CD4-positive, alpha-beta T cell (primary cell): ENCODE measurements at places on chromosomes 11 and 22. TPM values are rescaled to one million over a fixed set of nuclear protein-coding genes. Genes with fewer than 3 reads are reported as not detected.

DNA sequence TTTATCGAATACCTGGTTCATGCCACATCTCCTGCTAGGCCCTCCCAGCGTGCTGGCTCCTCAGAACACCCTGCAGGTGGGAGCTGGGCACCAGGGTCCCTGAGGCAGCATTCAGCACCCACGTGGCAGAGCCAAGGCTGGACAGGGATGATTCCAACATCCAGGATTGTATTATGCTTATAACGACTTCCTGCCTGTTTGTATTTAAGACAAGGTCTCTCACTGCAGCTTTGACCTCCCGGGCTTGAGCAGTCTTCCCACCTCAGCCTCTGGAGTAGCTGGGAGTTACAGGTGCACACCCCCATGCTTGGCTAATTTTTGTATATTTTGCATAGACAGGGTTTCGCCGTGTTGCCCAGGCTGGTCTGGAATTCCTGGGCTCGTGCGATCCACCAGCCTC, 64.7 kb upstream of the WNT7B start:
- no peaks in the 10 kb centered on the region for H3K27me3 ChIP-seq
- no peak overlapping the region for H3K27ac ChIP-seq
- no peak overlapping the region for H3K4me3 ChIP-seq
- peaks cover 41% of the 10 kb centered on the region for H3K4me1 ChIP-seq
- no peaks in the 10 kb centered on the region for H3K36me3 ChIP-seq

GRCh38 chr11:10208131-10208575, 85.9 kb downstream of the SBF2 start:
- no peak overlapping the region for H3K4me3 ChIP-seq
- no peak overlapping the region for H3K27ac ChIP-seq
- no peaks in the 10 kb centered on the region for H3K36me3 ChIP-seq

GRCh38 chr11:68904248-68904847, 657 bp downstream of the IGHMBP2 start:
- H3K27ac ChIP-seq: peak overlapping the region; percentile 67
- H3K4me1 ChIP-seq: peaks cover 31% of the 10 kb centered on the region
- H3K4me3 ChIP-seq: peak overlapping the region; percentile 95

DNA sequence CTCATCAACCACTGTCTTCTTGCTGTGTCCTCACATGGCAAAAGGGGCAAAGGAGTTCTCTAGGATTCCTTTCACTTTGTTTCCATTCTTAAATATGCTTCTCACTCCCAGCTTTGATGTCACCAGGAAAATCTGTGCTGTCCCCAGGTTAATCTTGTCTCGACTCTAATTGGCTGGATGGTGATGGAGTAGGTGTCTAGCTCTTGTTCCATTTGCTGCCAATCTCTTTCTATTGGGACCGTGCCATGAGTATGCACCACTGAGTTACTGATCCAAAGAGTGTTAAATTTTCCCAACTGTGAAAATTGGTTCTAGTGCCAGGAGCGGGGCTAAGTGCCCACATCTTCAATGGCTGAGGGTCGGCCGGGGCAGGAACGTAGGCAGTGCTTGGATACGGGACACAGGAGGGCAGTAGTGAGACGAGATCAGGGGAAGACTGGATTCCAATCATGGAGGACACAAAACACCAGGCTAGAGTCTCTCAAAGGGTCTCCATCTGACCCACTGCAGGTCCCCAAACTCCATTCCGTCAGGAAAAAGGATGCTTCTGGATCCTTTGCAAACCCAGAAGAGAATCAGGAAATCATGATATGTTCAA, 47.7 kb upstream of the CSNK2A3 start:
- no peak overlapping the region for H3K27ac ChIP-seq
- H3K27me3 ChIP-seq: no peaks in the 10 kb centered on the region
- DNase-seq: no peak
- no peaks in the 10 kb centered on the region for H3K4me1 ChIP-seq
- no peak overlapping the region for H3K4me3 ChIP-seq

DNA sequence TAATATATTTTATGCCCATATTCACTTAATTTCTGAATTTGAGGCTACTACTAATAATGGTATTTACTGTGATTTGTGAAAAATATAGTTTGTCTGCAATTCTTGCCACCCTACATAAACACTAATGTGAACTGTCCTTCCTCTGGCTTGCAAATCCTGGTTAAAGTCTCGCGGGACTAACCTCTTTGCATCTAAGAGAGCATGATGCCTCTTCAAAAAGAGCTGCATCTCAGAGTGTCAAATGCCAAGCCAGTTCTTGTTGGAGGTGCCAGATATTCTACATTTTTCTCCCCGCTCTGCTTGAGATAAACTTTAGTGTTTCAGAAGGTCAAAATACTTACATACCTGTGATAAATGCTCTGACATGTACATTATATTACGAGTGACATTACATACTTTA, 2.1 kb downstream of the ARHGAP42 start:
- DNase-seq: no peak
- no peaks in the 10 kb centered on the region for H3K4me1 ChIP-seq
- H3K27me3 ChIP-seq: peaks cover 6% of the 10 kb centered on the region
- no peak overlapping the region for H3K4me3 ChIP-seq

GRCh38 chr11:110497231-110497978, 67.7 kb downstream of the FDX1 start:
- no peak overlapping the region for H3K4me3 ChIP-seq
- no peak for DNase-seq
- no peaks in the 10 kb centered on the region for H3K4me1 ChIP-seq
- no peaks in the 10 kb centered on the region for H3K27me3 ChIP-seq

GRCh38 chr11:6646576-6646917, 9.1 kb downstream of the DCHS1 start:
- no peak for DNase-seq
- H3K27ac ChIP-seq: peak overlapping the region; percentile 72
- H3K36me3 ChIP-seq: no peaks in the 10 kb centered on the region
- peak overlapping the region; percentile 22 for H3K4me3 ChIP-seq

GRCh38 chr11:124762105-124762623, at the start of gene ESAM:
ESAM (minus strand) TSS chr11:124762290; CDS start chr11:124762154, 136 bp downstream.
- peaks cover 46% of the 10 kb centered on the region for H3K27me3 ChIP-seq
- no peak within 1 kb of the TSS for H3K27ac ChIP-seq
- peaks cover 54% of the 10 kb centered on the region for H3K4me1 ChIP-seq
- H3K4me3 ChIP-seq: peak within 1 kb of the TSS; percentile 68
- peaks cover 2% of the 10 kb centered on the region for H3K36me3 ChIP-seq
- DNase-seq: peak; percentile 64

DNA sequence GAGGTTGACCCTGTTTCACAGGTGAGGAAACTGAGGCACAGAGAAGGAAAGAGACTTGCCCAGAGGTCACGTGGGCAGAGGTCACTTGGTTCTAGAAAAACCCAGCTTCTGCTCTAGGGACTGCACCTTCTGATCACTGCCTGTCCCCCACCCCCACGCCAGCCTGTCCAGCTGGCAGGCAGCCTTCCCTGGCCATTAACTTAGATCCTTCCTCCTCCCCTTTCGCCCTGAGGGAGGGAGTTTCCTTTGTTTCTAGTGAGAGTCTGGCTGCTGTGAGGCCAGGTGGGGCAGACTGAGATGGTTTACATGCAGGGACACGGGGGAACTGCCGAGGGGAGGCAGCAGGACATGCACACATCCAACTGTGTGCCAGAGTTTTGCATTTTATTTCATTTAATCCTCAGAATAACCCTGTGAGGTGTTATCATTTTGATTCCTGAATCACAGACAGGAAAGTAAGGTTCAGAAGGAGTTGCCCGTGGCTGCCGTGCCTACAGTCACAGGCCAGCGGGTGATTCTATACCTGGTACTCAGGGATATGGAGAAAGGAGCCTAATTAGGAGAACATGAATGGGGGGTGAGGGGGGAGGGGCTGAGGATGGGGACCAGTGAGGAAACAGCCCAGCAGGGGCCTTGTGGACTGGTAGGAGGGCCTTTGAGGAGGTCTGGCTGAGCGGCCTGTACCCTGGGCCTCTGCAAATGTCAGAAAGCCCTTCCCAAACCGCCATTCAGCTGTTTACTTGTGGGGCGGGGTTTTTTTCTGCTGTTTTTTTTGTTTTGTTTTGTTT, 3.4 kb downstream of the FAM83F start:
- H3K27me3 ChIP-seq: peaks cover 13% of the 10 kb centered on the region
- no peak overlapping the region for H3K27ac ChIP-seq
- no peaks in the 10 kb centered on the region for H3K36me3 ChIP-seq
- peaks cover 20% of the 10 kb centered on the region for H3K4me1 ChIP-seq
- no peak for DNase-seq

GRCh38 chr11:96254087-96254486, 88.9 kb downstream of the MAML2 start:
- peaks cover 47% of the 10 kb centered on the region for H3K4me1 ChIP-seq
- no peak for DNase-seq
- H3K4me3 ChIP-seq: peak overlapping the region; percentile 23
- no peaks in the 10 kb centered on the region for H3K36me3 ChIP-seq
- no peaks in the 10 kb centered on the region for H3K27me3 ChIP-seq

DNA sequence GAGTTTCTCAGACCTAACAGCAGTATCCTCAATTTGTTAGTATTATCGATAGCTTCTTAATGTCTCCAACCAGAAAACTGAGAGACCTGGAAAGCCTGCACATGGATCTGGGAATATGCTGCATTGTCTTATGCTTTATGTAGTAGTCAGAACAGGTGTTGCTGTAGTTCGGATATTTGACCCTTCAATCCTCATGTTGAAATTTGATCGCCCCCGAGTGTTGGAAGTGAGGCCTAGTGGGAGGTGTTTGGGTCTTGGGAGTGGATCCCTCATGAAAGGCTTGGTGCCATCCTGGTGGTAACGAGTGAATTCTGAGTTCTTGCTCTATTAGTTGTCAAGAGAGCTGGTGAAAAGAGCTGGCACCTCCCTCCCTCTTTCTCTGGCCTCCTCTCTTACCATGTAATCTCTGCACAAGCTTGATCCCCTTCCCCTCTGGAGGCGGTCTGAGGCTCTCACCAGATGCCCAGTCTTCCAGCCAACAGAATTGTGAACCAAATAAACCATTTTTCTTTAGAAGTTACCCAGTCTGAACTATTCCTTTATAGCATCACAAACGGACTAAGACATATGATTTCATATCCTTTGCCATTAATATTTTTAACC, 227.1 kb downstream of the DDX10 start:
- H3K36me3 ChIP-seq: no peaks in the 10 kb centered on the region
- H3K27ac ChIP-seq: no peak overlapping the region
- peaks cover 5% of the 10 kb centered on the region for H3K4me1 ChIP-seq
- no peak overlapping the region for H3K4me3 ChIP-seq
- no peak for DNase-seq

DNA sequence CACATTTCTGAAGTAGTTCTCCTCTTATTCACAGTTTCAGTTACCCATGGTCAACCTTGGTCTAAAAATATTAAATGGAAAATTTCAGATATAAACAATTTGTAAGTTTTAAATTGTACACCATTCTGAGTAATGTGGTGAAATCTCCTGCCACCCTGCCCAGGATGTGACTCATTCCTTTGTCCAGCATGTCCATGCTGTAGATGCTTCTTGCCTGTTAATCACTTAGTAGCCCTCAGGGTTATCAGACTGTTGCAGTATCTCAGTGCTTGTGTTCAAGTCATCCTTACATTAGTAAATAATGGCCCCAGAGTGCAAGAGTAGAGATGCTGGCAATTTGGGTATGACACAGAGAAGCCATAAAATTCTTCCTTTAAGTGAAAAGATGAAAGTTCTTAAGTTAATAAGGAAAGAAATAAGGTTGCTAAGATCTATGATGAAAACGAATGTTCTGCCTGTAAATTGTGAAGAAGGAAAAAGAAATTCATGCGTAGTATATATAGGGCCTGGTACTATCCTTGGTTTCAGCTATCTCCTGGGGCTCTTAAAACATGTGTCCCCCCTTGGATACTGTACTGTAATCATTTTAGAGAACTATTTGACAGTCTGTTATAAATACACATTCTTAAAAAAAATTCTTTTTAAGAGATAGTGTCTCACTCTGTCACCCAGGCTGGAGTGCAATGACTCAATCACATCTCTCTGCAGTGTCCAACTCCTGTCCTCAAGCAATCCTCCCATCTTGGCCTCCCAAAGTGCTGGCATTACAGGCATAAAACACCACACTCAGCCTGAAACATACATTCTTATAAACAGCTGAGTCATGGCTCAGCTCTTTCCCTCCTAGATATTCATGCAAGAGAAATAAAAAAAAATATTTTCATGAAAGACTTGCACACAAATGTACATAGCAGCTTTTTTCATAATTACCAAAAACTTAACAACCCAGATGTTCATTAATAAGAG, 31.3 kb downstream of the MTNR1B start:
- H3K36me3 ChIP-seq: no peaks in the 10 kb centered on the region
- H3K27me3 ChIP-seq: no peaks in the 10 kb centered on the region
- no peak for DNase-seq
- no peaks in the 10 kb centered on the region for H3K4me1 ChIP-seq

- no peaks in the 10 kb centered on the region for H3K27me3 ChIP-seq
- no peaks in the 10 kb centered on the region for H3K36me3 ChIP-seq
- no peak overlapping the region for H3K27ac ChIP-seq
- no peak overlapping the region for H3K4me3 ChIP-seq
Measured at GRCh38 chr11:118290923-118291322, 13.6 kb upstream of the CD3E start.

- H3K36me3 ChIP-seq: no peaks in the 10 kb centered on the region
- no peaks in the 10 kb centered on the region for H3K4me1 ChIP-seq
- DNase-seq: no peak
Measured at GRCh38 chr11:115920092-115920461, 415.9 kb upstream of the CADM1 start.

DNA sequence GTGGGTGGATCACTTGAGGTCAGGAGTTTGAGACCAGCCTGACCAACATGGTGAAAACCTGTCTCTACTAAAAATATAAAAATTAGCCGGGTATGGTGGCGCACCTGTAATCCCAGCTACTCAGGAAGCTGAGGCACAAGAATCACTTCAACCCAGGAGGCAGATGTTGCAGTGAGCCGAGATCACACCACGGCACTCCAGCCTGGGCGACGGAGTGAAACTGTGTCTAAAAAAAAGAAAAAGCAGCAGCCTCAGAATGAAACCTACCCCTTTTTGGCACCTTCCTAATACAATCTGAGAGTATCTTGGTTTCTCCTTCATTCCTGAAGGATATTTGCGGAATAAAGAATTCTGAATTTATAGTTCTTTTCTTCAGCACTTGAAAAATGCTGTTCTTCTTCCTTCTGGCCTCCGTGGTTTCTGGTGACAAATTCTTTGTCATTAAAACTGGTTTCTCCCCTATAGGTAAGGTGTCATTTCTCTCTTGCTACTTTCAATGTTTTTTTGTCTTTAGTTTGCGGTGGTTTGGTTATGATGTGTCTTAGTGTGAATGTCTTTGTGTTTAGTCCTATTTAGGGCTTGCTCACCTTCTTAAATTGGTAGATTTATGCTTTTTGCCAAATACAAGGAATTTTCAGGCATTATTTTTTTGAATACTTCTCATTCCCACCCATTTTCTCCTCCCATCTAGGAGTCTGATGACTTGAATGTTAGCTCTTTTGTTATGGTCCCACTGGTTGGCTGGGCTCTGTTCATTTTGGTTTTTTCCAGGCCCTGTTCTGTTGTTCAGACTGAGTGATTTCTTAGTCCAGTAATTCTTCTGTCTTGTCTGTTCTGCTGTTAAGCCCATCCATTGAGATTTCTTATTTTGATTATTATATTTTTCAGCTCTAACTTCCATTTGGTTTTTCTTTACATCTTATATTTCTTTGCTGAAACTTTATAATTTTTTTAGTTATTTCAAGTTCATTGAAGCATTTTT, 15.4 kb downstream of the ASRGL1 start:
- DNase-seq: no peak
- no peaks in the 10 kb centered on the region for H3K27me3 ChIP-seq
- H3K4me3 ChIP-seq: no peak overlapping the region

GRCh38 chr11:39165021-39165420, 2294.4 kb downstream of the LRRC4C start:
- no peaks in the 10 kb centered on the region for H3K36me3 ChIP-seq
- no peaks in the 10 kb centered on the region for H3K4me1 ChIP-seq
- no peaks in the 10 kb centered on the region for H3K27me3 ChIP-seq
- DNase-seq: no peak
- no peak overlapping the region for H3K4me3 ChIP-seq

Gene PGA5
- not detected for total RNA-seq

Gene BIK
- 1.6 TPM for total RNA-seq

Gene C11orf86
- total RNA-seq: not detected

Gene A4GALT
- not detected for total RNA-seq

Gene KCNJ1
- 0.27 TPM for total RNA-seq

Gene KRTAP5-11
- not detected for total RNA-seq
